Osteoblast (primary cell): ENCODE measurements at places on chromosomes 12 and 14. TPM values are rescaled to one million over a fixed set of nuclear protein-coding genes. Genes with fewer than 3 reads are reported as not detected.

Gene TRIM9
- total RNA-seq = 0.59 and 1.1 TPM in 2 replicates

- no peak for DNase-seq
Observed at GRCh38 chr14:44029933-44030332, 477.1 kb downstream of the FSCB start.

DNA sequence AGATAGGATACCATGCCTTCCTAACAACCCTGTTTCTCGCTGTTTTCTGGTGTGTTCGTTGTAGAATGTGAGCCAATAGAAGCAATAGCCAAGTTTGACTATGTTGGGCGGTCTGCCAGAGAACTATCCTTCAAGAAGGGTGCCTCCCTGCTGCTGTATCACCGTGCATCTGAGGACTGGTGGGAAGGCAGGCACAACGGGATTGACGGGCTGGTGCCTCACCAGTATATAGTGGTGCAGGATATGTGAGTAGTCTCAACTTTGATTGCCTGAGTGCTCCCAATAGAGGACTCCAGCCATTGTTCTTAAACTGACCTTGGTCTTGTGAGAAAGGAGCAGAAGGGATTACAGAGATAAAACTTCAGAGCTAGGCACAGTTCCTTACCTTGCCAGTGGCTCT lies 96.2 kb downstream of the KICS2 start:
- DNase-seq = no peak

Gene KRT83
- total RNA-seq = not detected in 2 replicates
